ENCODE measurements at places on chromosomes 11 and 22.
A peak's percentile ranks its signal among the peaks of the same experiment; 100 is the strongest.

GRCh38 chr22:30041881-30042280 lies 38.4 kb upstream of the HORMAD2 start:
- DNase-seq, result no peak

DNA sequence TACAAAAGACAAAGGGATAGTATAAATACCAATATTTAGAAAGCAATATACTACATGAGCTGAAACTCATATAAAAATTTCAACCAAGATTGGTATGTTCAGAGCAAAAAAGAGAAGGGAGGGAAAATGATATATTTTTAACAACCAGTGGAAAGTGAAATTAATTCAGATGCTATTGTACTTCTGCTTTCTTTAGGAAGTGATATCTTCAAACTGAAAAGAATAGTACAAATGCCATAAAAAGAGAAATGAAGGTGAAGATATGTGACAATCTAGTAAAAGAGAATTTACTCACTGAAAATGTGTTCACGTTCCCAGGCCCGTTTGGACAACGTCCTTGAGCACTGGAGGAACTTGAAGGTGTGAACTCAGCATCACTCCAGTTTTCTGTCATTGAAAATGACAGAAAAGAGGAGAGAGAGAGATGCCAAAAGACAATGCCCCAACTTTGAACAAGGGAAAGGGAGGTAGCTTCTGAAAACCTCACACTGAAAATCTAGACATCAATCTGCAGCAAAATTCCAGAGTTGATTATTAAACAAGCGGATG lies 47.5 kb downstream of the SC5D start:
- DNase-seq, result no peak

DNA sequence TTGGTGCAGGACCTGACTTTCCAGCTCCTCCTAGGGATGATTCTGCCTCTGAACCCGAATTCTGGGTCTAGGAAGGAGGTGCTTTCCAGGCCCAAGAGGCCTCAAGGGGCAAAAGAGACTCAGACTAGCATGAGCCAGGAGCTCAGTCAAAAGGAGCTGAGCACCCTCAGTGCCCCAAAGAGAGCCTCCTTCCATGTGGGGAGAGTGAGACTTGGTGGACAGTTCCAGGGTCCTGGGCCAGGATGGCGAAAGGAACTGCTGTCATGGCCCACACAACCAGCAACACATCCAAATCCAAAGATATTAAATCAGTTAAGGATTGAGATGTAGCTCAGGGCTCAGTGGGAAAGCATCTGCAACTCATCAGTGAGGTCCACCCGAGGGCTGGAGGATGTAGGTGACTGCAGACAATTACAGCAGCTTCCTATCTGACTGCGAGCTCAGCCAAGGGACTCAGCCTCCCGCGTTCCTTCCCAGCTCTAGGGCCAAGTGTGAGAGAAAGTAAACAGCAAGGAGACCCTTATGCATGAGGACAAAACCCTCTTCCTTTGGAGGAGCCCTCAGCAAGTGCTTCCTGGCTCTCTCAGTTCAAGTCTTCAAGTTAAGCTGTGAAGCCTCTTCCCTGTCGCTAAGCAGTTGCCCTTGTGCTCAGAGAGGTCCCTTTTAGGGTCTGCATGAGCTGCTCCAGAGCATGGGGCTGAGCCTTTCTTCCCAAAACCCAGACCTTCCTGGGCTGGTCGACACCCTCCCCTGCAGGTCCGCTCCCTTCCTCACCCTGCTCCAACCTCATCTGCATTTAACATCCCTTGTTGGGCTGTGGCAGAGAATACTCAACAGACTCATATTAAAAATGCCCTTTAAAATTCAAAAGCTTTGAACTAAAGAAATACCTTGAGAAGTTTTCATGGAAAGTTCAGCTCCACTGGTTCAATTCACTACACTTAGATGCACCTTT lies 35.8 kb downstream of the C11orf58 start:
- no peak for DNase-seq

GRCh38 chr11:14075118-14076078 lies 112.9 kb downstream of the SPON1 start:
- no peak for DNase-seq

DNA sequence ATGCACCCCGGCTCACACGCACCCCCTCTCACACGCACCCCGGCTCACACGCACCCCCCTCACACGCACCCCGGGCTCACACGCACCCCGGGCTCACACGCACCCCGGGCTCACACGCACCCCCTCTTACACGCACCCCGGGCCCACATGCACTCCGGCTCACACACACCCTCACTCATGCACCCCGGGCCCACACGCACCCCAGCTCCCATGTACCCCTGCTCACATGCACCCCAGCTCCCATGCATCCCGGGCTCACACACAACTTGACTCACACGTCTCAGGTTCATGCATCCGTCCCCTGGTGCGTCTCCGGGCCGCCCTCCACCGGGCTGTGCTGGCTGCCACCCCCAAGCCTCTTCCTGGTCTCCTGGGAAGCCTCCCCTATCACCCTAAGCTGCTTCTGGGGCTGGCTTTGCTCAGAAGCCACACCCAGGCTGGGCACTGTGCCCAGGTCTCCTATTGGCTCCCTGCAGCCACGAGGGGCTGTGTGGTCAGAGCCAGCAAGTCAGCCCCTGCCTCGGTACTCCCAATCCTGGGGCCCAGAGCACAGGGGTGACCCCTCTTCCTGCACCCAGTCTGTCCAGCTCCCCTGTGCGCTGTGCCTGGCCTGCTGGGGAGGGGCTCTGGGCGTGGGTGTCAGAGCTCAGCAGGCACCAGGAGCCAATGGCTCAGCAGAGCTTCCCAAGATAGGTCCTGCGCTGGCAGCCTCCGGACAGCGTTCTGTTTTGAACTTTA lies 16.9 kb downstream of the TSPAN4 start:
- DNase-seq, result peak; percentile 90

DNA sequence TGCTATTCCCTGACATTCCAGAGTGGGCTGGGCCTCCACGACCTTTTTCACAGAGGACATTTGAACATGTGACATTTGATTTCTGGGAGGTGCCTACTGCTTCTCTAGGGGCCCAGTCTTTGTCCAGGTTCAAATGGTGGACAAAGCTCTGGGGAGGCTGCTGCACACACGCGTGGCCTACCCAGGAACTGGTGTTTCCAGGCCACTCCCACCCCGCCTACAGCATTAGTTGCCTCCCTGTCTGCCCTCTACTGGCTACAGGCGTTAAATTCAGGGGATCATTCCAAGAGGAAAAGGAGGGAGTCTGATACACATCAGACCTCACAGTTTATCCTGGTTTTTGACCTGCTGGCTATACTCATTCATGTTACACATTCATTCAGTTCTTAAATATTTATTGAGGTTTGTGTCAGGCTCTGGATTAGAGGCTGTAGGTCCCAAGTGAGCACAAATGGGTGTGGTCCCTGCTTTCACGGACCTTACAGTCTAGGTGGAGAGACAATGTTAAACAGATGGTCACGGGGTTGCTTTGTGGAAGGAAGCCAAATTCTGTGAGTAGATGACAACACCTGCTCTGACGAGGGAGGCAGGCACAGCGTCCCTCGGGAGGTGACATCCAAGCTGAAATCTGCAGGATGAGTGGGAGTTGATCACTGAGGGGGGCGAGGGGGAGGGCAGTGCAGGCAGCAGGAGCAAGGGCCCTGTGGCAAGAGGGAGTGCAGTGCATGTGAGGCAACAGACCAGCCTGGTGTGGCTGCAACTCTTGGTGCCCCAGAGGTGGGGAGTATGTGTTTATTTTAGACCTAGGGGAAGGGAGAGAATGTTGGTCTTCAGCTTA lies 11.8 kb downstream of the TUB start:
- DNase-seq, result peak; percentile 65

GRCh38 chr11:123173040-123173855 lies 21.8 kb downstream of the CLMP start:
- DNase-seq, result peak; percentile 74

GRCh38 chr22:27507935-27508526 lies 293.5 kb downstream of the MN1 start:
- DNase-seq, result no peak

- DNase-seq, result no peak
Measured at GRCh38 chr11:73907191-73907590, 30.4 kb downstream of the PAAF1 start.

- peak; percentile 41 for DNase-seq
Measured at GRCh38 chr11:117443266-117444186, 115.9 kb downstream of the CEP164 start.

GRCh38 chr22:39651053-39651996 lies 80.8 kb downstream of the CACNA1I start:
- no peak for DNase-seq

DNA sequence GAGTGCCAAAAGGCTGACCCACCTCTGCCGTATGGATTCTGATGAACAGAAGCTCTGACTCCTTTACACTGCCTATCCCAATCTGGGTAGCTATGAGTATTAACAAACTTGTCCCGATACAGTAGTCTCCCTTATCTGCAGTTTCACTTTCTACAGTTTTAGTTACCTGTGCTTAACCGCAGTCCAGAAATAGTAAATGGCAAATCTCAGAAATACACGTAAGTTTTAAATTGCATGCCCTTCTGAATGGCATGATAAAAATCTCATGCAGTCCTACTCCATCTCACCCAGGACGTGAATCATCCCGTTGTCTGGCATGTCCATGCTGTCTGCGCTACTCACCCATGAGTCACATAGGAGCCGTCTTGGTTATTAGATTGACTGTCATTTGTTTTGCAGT lies 68.8 kb downstream of the SNX19 start:
- DNase-seq, result peak; percentile 74

DNA sequence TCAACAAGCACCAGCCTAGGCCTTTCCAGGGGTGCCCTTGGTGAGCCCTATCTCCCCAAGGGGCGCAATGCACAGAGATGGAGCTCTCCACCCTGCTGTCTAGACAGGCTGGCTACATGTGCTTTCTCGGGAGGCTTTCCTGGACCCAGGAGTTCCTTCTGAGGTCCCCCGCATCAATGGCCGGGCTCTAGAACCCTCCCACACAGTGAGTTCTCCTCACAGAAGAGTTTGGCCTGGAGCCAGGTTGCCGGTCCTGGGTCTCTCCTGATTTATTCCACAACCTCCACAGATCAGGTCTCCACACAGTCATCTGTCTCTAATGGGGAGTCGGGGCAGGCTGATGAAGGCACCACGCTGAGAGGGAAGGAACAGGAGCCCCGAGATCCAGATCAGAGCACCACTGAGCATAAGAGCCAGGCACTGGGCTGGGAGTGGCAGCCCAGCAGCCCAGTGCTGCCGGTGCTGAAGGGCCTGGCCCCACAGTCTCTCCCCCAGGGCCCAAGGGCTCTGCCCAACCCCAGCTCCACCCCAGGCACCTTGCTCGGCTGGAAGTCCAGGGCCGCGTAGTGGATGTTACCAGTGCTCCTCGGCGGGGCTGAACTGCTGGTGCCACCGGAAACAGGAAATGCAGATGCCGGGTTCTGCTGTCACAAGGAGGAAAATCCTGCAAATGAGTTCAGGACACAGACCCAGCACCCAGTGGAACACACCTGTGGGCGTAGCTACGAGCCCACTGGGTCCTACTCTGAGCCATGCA lies 44.7 kb downstream of the GAB4 start:
- no peak for DNase-seq

- no peak for DNase-seq
Measured at GRCh38 chr11:11171285-11171684, 181.8 kb downstream of the CSNK2A3 start.

DNA sequence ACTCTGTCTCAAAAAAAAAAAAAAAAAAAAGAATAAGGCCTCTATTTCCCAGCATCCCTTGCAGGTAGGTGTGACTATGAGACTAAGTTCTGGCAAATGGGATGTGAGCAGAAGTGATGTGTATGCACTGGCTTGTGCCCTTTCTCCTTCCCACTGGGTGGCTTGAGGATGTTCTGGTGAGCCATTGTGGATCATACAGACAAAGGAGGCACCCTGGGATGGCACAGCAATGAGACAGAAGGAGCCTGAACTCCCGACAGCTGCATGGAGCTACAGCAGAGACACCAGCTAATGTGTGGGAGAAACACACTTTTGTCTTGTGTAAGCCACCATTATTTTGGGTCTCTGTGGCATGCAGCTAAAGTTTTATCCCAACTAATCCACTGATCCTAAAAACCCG lies 10.6 kb upstream of the SORL1 start:
- DNase-seq, result no peak

DNA sequence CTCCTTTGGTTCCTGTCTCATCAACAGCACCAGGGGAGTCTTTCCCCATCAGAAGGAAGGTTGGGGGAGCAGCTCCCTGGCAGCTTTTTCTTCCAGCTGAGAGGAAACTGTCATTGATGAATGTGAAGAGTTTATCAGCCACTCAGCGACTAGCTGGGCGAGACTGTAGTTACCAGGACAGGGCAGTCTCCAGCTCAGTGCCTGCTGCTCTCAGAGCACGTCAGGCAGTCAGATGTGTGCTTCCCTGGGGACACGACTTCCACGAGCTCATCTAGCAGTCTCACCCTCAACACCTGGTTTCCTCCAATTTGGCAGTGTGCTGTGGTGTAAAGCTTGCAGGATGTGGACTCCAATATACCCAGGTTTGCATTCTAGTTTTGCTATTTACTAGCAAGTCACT lies 12.5 kb upstream of the C1QTNF4 start:
- DNase-seq, result no peak

DNA sequence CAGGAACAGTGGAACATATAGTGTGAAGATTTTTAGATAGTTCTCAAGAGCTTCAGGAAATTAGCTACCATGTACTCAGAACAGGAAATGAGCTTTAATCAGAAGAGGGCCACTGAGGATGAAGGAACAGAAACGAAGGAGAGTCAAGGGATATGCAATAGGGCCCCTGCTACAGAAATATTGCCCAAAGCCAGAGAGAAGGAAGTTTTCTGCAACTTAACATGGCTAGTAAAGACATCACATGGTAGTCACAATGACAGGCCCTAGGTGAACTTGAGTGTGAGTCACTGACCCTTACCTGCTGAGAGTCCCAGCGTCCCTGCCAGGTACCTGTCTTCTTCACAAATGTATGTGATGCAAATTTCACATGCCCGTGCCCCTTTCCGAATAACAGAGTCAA lies 25.2 kb upstream of the CARD16 start:
- no peak for DNase-seq

DNA sequence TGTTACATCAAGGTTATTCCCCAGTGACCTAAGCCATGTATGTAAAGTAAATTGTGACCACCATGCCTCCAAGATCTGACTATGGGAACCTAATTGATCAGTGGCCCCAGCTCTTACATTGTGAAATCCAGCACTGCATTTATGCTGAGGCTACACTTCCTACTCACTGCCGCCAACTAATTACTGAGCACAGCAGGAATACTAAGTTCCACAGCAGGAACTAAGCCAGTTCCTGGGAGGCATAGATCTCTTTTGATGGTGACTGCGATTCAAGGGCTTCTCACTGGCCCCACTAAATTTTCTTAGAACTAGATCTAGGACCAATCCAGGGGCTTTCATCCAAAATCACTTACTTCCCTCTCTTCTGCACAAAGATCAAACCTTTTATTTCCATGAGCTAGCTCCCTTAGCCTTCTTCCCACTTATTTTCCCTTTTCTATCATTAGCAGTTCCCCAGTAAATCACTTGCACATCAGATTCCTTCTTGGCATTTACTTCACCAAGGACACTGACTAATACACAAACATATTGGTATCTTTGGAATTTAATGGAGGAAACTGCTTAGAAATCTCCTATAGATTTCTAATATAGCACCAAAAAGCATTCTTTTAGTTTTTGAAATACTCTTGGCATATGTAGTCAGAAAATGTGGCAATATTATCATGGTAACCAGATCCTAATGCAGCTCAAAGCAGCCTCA lies 46.0 kb downstream of the CNTN5 start:
- DNase-seq, result no peak

Measured in muscle of back (tissue), 13 donors.